H9 (cell line): ENCODE measurements at places on chromosomes 2 and 18. TPM values are rescaled to one million over a fixed set of nuclear protein-coding genes. Genes with fewer than 3 reads are reported as not detected.

DNA sequence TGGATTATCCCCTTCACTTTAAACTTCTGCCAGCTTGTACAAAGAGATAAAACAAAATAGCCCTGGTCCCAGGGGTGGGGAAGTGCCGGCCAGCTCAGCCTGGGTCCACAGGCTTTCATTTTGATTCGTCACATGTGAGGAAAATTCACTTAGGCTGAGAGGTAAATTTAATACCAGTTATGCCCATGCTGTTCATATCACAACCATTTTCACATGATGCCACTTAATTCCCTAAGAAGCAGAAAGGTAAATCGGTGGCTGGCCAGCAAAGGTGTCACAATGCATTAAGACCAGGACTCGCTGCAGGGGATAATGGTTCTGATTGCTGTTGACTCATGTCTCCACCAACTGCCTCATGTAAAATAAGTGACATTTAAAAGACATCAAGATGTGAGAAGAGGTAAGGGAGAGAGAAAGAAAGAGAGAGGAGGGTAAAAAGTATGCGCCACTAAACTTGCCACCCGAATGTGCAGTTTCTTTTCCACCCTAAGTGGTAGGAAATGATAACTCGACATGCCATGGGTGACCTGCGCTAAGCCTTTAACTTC, 261.0 kb upstream of the SIX3 start:
- DNase-seq, result peak; percentile 50
- no peaks in the 10 kb centered on the region for H3K27me3 ChIP-seq
- no peak overlapping the region for H3K27ac ChIP-seq
- H3K36me3 ChIP-seq, result no peaks in the 10 kb centered on the region
- peaks cover 2% of the 10 kb centered on the region; the same call in 1 of the 2 replicates for H3K4me1 ChIP-seq
- H3K4me3 ChIP-seq, result no peak overlapping the region

DNA sequence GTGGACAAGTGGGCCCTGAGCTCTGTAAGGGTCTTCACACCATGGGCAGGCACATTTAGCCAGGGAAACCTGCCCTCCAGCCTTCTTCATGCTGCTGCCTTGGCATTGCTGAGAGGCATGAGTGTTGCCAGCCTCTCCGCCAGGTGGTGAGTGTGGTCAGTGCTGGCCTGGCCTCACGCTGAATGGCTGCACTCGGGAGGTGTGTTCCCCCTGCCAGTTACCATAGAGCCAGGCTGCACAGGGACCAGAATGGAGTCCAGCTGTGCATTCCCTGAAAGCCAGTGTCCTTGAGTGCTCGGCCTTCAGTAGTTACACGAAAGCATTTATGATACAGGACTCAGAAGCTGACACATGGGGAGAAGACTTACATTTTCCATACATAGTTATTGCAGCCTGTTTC, 139.7 kb downstream of the ATP9B start:
- peaks cover 7% of the 10 kb centered on the region for H3K36me3 ChIP-seq
- no peak for DNase-seq
- no peaks in the 10 kb centered on the region for H3K27me3 ChIP-seq
- H3K27ac ChIP-seq, result no peak overlapping the region

DNA sequence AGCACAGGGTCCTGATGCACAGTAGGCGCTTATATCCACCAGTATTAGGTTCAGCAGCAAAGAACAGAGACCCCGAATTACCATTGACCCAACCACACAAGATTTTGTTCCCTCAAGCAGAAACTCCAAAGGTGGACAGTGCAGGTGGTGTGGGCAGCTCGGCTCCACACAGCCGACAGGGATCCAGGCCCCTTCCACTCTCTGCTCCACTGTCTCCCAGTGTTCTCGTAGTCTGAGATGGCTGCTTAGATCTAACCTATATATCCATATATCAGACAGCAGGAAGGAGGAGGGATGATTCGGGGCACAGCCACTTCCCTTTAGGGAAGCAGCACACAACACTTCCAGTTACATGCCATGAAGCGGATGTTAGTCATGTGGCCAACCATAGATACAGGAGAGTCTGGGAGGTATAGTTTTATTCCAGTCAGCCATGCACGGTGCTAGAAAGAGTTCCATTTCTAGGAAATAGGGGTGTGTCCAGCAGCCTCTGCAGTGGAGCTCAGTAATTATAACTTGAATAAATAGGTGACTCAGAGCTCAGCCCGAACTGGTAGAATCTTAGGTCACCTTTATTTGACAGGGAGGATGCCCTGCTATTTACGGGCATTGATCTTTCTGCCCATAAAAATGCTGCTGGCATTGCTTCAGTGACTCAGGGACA, 158.9 kb downstream of the TWIST2 start:
- no peak for DNase-seq
- no peak overlapping the region for H3K4me3 ChIP-seq
- H3K27ac ChIP-seq, result no peak overlapping the region
- no peaks in the 10 kb centered on the region for H3K27me3 ChIP-seq
- no peaks in the 10 kb centered on the region for H3K4me1 ChIP-seq

GRCh38 chr2:205070889-205071288, 525.6 kb downstream of the PARD3B start:
- DNase-seq, result no peak
- no peak overlapping the region for H3K27ac ChIP-seq
- H3K36me3 ChIP-seq, result no peaks in the 10 kb centered on the region
- H3K4me3 ChIP-seq, result no peak overlapping the region
- no peaks in the 10 kb centered on the region for H3K27me3 ChIP-seq

- H3K36me3 ChIP-seq, result no peaks in the 10 kb centered on the region
- no peaks in the 10 kb centered on the region for H3K27me3 ChIP-seq
- DNase-seq, result no peak
- peaks cover 3% of the 10 kb centered on the region for H3K4me1 ChIP-seq
These were observed 370.1 kb downstream of the IRS1 start for GRCh38 chr2:226429476-226429875.

DNA sequence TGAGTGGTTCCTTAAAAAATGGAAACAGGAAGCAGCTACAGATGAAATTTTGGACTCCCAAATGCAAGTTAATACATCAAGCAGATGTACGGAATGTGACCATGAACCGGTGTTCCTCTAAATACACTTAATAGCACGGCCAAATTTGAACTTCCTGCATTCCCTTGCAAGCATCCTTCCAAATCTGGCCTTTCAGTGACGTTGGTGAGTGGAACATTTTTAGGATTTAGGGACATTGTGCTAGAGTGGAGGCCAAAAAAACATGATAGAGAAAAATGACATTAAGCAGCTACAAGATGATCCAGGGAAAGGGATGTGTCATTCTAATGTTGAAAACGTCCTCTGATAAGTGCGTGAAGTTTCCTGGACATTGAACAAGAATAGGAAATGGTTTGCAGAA, 62.1 kb downstream of the CTAGE1 start:
- DNase-seq, result no peak
- no peak overlapping the region for H3K4me3 ChIP-seq
- H3K27ac ChIP-seq, result no peak overlapping the region
- H3K36me3 ChIP-seq, result no peaks in the 10 kb centered on the region
- peaks cover 6% of the 10 kb centered on the region; the same call in 1 of the 2 replicates for H3K27me3 ChIP-seq
- H3K4me1 ChIP-seq, result no peaks in the 10 kb centered on the region

- 0 out of 2 replicates have a peak, but pooled peaks cover 2% of the 10 kb centered on the region for H3K4me1 ChIP-seq
- H3K4me3 ChIP-seq, result no peak overlapping the region
- DNase-seq, result peak; percentile 18
These were observed 107.4 kb upstream of the ID2 start for GRCh38 chr2:8574196-8575037.

DNA sequence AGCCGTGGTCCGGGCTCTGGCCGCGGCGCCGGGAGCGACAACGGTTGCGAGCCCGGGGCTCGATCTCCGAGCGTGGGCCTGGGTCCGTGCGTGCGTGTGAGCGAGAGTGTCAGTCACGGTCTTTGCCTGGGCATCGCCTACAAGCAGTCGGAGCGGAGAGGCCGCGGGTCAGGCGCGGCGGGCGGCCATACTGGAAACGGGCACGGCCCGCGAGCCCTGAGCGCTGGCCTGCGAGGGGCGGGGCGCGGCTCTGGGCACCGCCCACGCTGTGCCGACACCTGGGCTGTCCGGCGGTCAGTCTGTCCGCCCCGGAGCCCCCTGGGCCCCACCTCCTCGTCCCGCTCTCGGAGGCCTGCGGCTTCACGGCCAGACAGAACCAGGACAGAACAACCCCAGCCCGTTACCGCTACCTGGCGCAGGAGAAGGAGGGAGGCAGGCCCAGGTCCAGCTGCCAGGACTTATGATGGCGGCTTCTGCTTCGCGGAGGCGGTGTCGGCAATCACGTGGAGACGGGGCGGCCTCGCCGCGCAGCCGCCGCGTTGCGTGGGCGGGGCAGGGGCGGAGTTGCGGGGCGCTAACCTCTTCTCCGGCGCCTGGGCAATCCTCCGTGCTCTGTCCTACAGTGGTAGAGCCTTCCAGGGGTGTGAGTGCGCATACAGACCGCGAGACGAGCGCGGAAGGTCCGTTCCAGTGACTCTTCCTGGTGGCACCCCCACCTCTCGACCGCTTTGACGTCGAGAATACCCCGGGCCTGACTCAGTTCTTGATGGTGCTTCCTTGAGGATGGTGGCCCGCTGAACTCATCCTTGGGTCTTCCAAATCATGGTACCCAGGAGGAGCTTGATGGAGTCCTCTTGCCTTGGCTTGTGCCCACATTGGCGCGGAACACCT, at the start of gene TMEM131:
TMEM131 (minus strand) TSS at position 215 of the 891 bp plus-strand sequence. CDS start 286 bp downstream, outside the sequence.
- peak; percentile 95 for DNase-seq
- no peaks in the 10 kb centered on the region for H3K36me3 ChIP-seq
- H3K27me3 ChIP-seq, result no peaks in the 10 kb centered on the region
- H3K4me1 ChIP-seq, result no peaks in the 10 kb centered on the region; the same call in 1 of the 2 replicates
- peak within 1 kb of the TSS; percentile 89 for H3K4me3 ChIP-seq
- H3K27ac ChIP-seq, result no peak within 1 kb of the TSS

DNA sequence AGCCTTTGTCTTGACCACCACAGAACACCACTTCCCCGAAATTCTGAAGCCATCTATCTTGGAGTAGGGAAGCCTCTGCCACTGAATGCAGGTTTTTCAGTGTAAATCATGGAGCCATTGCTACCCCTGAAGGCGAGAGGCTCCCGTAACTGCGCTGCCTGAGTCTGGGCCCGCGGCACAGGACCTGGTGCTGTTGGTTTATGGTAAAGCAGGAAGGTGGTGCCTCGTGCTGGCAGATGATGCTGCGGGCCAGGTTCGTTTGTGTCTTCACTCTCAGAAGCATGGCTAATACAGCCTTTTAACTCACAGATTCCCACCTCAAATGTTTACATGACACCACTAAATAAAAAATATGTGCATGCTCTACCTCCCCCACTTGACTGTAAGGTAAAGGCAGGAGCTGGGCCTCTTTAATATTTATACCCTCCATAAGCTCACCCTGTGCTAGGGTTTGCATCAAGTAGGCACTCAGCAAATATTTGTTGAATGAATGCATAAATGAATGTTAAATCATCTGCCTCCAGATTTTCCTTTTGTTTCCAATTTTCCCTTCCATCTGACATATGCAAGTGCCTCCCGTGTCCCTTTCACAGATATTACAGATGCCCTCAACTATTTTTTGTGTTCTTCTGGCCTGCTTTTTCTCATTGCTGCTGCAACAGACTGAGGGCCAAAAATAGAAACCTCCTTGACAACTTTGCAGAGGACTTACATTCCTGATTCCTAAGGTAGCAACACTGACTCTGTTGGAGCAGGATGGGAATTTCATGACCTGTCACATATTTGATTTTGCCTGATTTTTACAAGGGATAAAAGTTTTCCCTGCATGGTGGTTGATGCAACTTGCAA, 83.5 kb upstream of the CPO start:
- H3K27ac ChIP-seq, result no peak overlapping the region
- H3K27me3 ChIP-seq, result no peaks in the 10 kb centered on the region
- no peak overlapping the region for H3K4me3 ChIP-seq
- no peaks in the 10 kb centered on the region for H3K36me3 ChIP-seq
- DNase-seq, result no peak

GRCh38 chr2:239594772-239595608, 194.2 kb upstream of the HDAC4 start:
- H3K27ac ChIP-seq, result no peak overlapping the region
- H3K27me3 ChIP-seq, result no peaks in the 10 kb centered on the region
- DNase-seq, result peak; percentile 13
- H3K4me3 ChIP-seq, result no peak overlapping the region

DNA sequence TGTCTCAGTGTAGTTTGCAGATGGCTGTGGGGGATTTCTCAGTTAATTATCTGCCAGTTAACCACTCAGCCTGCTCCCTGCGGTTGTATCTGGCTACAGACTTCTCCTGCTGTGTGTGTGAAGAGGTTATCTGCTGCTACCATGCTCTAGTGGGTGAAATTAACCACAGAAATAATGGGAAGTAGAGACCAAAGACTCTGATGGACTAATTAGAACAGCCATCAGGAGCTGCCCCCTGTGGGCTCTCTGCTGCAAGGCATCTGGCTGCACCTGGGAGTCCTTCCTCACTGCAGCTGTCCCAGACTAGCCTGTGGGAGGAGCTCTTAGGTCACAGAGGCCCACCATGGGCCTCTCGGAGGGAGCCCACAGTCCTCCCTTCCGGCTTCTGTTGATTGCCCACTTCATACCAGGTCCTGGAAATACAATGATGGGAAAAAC, 66.6 kb downstream of the CTIF start:
- no peaks in the 10 kb centered on the region for H3K27me3 ChIP-seq
- H3K36me3 ChIP-seq, result no peaks in the 10 kb centered on the region
- peak; percentile 89 for DNase-seq

DNA sequence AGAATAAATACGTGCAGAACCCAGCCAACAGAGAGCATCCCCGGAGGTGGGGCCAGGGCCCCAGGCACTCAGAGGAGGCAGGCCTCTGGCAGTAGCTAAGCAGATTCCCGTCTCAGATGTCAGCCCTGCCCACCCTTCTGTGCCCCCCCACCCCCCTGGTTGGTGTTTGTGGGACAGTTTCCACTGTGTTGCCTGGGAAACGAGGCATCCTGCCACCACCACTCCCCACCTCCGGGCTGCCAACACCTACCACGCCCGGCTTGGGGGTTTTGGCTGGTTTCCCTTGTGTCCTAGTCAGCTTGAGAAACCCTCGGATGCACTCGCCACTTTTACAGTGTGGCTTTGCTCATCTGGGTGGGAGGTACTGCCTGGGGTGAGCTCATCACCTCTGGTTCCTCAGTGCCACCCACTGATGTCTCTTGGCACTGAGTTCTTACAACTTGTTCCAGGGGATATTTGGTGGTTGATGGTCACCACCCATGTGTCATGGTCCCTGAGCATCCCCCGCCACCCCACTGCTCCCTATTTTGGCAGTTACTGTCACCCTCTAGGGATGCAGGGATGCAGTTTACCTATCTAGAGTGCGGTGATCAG, 72.4 kb upstream of the YWHAQ start:
- H3K36me3 ChIP-seq, result no peaks in the 10 kb centered on the region
- DNase-seq, result no peak
- H3K27me3 ChIP-seq, result no peaks in the 10 kb centered on the region

GRCh38 chr2:230868947-230869913, 4.5 kb downstream of the ITM2C start:
- peaks cover 11% of the 10 kb centered on the region for H3K36me3 ChIP-seq
- peaks cover 16% of the 10 kb centered on the region; the same call in 1 of the 2 replicates for H3K4me1 ChIP-seq
- peak overlapping the region; percentile 23 for H3K27ac ChIP-seq

- H3K27me3 ChIP-seq, result no peaks in the 10 kb centered on the region
- no peak overlapping the region for H3K27ac ChIP-seq
- peaks cover 26% of the 10 kb centered on the region for H3K36me3 ChIP-seq
- H3K4me3 ChIP-seq, result no peak overlapping the region
- DNase-seq, result no peak
- H3K4me1 ChIP-seq, result no peaks in the 10 kb centered on the region; the same call in 1 of the 2 replicates
These were observed 17.4 kb downstream of the IRS1 start for GRCh38 chr2:226782092-226782713.

The MAP2 gene
- 0.87 and 1.3 TPM in 2 replicates for total RNA-seq

The MSGN1 gene
- not detected in 2 replicates for total RNA-seq

The RMDN2 gene
- total RNA-seq, result 2.6 and 2.8 TPM in 2 replicates

The ASB18 gene
- not detected in 2 replicates for total RNA-seq

The CNGA3 gene
- total RNA-seq, result not detected in 2 replicates

The CNDP1 gene
- 0.29 TPM in 1 of 2 replicates, not detected in the other for total RNA-seq

The SERPINB2 gene
- not detected in 2 replicates for total RNA-seq

The CFAP53 gene
- 0.15 and 0.22 TPM in 2 replicates for total RNA-seq
